Cortex of kidney (tissue), 1 donor: ENCODE measurements at places on chromosomes 13 and 19.

- DNase-seq: no peak
These were observed at the start of gene DOCK9 for GRCh38 chr13:98977568-98978265. Gene DOCK9 (minus strand): TSS chr13:98978064. CDS start chr13:98977909, 155 bp downstream.

GRCh38 chr19:32824191-32824751 is 45.3 kb downstream of the SLC7A9 start:
- DNase-seq: no peak

- DNase-seq: no peak
These were observed at the start of gene POU2F2 for GRCh38 chr19:42132030-42132628. Gene POU2F2 (minus strand): TSS chr19:42132446. CDS start chr19:42132411, 35 bp downstream.

- no peak for DNase-seq
These were observed 2.9 kb upstream of the GPR18 start for GRCh38 chr13:99261059-99261458.

GRCh38 chr19:16327911-16328823 is 3.5 kb downstream of the KLF2 start:
- no peak for DNase-seq

- no peak for DNase-seq
These were observed 9.0 kb downstream of the COL4A1 start for GRCh38 chr13:110297766-110298504.

GRCh38 chr19:56145698-56146097 is 4.6 kb downstream of the ZNF444 start:
- no peak for DNase-seq

DNA sequence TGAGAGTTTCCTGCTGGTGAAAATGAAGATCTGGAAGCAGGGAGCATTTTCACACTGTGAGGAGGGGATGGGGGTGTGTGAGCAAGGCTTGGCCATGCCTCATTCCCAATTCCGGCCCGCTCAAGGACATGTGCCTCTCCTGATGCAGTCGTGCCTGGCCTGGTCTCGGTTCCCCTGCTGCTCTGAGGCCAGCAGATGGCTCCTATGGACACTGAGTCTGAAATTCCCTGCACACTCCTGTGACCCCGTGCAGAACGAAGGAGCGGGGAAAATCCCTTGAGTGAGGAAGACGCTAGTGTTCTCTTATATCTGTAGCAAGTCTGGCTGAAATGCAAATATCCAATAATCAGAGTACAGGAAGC is 363 bp upstream of the ZNF763 start:
- no peak for DNase-seq

- no peak for DNase-seq
These were observed 118.7 kb upstream of the GJB6 start for GRCh38 chr13:20350819-20351218.

GRCh38 chr13:50384724-50385123 is 369.5 kb downstream of the KCNRG start:
- DNase-seq: no peak

DNA sequence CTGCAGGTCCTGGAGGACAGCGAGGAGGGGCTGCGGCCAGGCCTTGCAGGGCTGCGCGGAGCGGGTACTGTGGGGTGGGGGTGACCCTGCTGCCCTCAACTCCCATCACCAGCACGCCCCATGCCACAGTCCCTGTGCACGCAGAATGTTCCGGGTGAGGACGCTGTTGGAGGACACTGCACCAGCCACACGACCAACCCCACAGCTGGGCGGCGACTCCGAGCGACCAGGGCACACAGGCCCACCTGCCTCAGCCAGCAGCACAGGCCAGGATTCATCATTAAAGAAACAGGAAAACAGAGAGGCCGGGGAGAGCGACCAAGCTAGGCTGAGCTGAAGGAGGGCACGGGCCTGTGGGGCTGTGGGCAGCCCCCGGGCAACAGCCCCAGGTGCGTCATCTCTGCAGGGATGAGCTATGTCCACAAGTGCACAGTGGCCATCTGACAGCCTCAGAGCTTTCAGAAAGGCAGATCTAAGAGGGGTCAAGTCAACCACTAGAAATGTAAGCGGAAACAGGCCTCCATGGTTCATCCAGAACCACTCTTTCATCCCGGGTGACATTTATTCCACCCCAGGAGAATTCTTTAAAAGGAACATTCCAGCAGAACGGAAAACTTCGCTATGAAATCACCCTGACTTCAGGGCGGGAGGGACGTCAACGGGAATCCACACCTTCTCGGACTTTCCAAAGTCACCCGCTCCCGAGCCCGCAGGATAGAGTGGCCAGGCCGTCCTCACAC is 1.5 kb downstream of the GAS6 start:
- DNase-seq: no peak

- DNase-seq: no peak
These were observed 624 bp downstream of the SAFB start for GRCh38 chr19:5623397-5624017.

- DNase-seq: no peak
These were observed 2.8 kb downstream of the MAST1 start for GRCh38 chr19:12841094-12841493.

DNA sequence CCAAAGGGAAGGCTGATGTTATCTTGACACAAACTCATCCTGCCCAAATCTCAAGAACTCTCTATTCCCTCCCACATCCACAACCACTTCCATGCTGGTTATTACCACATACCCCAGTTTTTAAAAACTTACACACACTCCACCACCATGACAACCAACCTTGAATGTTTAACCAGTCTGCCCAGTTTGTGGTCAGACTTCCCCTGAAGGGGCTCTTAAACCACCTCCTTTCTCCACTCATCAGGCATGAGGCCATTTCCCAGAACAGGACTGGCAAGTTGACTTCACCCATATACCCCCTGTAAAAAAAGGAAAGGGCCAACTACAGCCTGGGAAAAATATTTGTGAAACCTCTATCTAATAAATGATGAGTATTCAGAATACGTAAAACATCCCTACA is 12.4 kb upstream of the ZSCAN4 start:
- no peak for DNase-seq

GRCh38 chr13:84645196-84646012 is 763.1 kb upstream of the SLITRK1 start:
- no peak for DNase-seq

DNA sequence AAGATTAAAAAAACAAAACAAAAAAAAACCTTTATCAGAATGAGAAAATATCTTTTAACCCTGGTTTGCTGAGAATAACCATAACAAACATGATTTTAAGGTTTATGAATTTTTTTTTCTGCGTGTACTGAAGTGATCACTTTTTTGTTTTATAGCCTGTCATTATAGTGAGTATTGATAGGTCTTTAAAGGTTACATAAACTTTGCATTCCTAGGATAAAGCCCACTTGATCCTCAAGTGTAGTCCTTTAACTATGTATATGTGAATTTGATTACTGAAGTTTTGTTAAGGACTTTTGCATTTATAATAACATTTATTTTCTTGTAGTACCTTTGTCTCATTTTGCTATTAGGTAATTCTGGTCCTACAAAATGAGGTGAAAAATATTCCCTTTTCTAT is 709.8 kb upstream of the PCDH20 start:
- no peak for DNase-seq

- no peak for DNase-seq
These were observed 31.8 kb upstream of the USE1 start for GRCh38 chr19:17183271-17183761.

DNA sequence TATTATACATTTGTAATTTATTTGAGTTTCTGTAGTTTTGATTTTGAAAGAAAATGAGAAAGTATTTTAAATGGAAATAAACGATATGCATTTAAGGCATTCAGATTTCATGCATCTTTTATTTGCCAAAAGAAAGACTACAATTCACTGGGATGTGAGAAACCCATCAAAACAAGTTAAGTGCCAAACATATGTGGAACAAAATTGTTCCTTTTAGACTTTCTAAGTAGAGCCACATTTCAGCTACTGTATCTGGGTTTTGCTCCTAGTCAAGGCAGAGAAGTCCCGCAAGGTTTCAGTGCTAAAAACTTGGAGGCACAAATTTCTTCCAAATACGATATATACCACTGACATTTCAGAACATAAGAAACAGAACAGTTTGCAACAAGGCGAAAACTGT is 1191.9 kb downstream of the SLITRK5 start:
- DNase-seq: no peak

DNA sequence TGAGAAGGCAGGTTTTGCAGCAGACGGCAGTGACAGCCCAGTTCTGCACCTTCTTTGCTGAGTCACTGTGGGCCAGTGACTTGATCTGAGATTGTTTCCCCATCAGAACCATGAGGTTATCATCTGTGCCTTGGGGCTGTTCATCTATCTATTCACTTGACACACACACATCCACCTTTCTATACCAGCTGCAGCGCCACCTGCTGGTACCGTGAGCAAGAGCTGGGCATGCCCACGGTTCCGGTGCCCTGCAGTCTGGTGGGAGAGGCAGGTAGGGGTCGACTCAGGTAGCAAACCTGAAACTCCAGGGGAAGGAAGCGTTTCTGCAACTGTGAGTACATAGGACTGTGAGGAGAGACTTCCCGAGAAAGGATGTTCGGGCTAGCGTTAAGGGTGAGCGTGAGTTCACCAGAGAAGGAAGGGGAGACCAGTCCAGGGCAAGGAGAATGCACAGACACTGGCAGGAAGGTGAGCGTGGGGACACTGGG is 7.5 kb upstream of the LIN7B start:
- DNase-seq: no peak

DNA sequence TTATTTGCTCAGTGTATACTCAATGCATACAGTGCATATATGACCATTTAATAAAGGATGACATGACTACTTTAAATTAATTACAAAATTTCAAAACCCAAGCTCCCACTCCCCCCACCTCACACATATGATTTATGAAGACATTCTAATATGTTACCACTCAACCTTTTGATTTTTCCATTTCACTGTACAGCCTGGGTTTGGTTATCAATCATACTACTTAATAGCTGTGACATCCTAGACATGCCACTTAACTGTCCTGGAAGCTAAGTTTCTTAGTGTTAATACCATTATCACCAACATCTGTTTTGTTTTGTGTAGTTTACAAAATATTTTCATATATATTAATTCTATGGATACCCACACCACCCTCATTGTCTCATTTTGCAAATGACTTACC is 42.2 kb downstream of the UBL3 start:
- no peak for DNase-seq

GRCh38 chr13:46531953-46532352 is 21.0 kb upstream of the LRCH1 start:
- no peak for DNase-seq

DNA sequence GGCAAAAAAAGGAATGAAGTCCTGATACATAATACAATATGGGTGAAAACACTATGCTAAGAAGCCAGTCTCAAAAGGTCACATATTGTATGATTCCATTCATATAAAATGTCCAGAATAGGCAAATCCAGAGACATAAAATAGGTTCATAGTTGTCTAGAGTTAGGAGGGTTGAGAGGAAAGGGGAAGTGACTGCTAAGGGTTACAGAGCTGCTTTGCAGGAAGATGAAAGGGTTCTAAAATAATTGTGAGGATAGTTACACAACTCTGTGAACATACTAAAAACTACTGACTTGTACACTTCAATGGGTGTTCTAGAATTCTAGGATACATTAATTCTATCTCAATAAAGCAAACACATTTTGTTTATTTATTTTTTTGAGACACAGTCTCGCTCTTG is 25.7 kb downstream of the CAB39L start:
- DNase-seq: no peak

DNA sequence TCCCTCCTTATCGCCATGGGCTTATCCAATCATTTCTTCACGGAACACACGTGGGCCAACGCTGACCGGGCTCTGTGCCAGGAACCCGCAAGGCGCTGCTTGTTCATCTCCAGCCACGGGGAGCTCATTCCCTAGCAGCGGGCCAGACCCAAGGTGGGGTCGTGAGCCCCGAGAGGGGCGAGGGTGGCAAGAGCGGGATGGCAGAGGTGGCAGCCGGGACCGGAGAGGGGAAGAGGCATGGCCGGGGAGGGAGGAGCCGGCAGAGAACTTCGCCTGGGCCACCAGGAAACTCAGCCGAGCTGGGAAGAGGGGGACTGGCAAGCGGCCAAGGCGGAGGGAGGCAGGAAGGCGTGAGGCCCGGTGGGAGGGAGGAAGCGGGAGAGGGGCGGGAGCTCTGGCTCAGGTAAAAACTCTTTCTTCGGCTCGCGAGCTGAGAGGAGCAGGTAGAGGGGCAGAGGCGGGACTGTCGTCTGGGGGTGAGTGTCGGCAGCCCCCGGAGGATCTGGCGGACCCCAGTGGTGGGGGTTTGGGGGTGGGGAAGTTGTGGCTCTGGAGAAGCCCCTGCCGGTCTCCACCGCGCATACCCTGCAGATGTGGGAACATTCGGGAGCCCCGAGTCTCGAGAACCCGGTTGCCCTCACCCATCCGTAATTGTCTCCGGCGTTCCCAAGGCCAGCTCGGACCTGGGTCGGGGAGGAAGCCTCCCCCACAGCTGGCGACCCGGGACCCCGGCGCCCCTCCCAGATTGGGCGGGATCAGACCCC is at the start of gene B3GNT3:
TSS of gene B3GNT3 (plus strand) at position 408 of the 764 bp plus-strand sequence. CDS start 12,670 bp downstream, outside the sequence.
- no peak for DNase-seq

GRCh38 chr19:362154-362553 is 17.6 kb upstream of the MIER2 start:
- no peak for DNase-seq

DNA sequence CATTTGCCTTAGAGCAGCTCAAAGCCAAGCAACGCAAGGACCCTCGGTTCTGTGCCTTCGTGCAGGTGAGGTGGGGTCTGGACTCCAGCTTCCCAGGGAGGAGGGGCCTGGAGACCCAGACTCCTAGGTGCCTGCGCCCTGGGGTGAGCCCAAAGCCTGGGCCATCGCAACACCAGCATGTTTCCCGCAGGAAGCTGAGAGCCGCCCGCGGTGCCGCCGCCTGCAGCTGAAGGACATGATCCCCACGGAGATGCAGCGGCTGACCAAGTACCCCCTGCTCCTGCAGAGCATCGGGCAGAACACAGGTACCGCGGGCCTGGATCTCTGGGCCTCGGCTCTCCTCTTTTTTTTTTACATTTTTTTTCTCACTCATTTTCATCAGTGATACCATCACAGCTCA is 19.6 kb downstream of the ARHGEF1 start:
- no peak for DNase-seq

DNA sequence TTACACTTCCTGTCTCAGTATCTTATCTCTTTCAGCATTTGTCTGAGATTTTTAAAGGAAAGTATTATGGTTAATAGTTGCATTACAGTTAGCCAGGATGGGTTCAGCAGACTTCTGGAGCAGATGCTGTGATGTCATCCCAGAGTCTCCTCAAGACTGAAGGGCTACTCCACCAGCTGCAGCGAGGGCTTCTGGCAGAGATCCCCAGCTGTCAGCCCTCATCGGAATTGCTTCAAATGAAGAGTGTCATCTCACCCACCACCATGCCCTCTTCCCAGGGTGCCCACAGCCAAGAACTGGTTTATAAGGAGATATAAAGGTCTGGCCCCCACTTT is 84.4 kb downstream of the FAM216B start:
- DNase-seq: no peak

DNA sequence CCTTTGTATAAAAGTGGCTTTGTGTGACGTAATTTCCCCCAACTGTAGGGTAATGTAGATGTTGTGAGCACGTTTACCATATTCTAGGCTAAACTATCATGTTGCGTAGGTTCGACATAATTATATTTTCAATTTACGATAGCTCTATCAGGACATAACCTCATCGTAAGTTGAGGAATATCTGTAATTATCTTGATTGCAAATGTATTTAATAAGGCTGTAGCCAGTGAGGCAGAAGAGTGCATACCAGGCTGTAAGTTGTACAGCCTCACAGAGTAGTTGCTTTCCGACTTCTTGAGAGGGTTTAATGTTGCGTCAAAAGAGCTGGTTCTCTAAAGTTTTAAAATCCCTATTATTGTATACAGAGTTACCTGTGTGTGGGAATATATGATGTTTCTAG is 839.4 kb upstream of the GPC6 start:
- no peak for DNase-seq

GRCh38 chr19:34676697-34677385 is at the start of gene SCGB2B2:
Gene SCGB2B2 (minus strand): TSS chr19:34677159. CDS start chr19:34594563, 82,596 bp downstream.
- DNase-seq: no peak
